NCI-H1092 (cell line): ENCODE measurements at places on chromosomes 6 and 20.

GRCh38 chr6:154427446-154427845 is 70.8 kb upstream of the IPCEF1 start:
- no peak for DNase-seq

DNA sequence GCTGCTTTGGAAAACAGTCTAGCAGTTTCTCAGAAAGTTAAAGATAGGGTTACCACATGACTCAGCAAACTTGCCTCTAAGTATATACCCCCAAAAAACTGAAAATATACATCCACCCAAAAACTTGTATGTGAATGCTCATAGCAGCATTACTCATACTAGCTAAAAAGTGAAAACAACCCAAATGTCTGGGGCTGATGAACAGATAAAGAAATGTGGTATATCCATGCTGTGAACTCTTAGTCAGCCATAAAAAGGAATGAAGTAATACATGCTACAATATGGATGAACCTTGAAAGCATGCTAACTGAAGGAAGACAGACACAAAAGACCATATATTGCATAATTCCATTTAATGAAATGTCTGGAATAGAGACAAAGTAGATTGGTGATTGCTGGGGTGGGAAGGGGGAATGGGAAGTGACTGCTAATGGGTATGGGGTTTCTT is 79.9 kb upstream of the GLP1R start:
- no peak for DNase-seq

DNA sequence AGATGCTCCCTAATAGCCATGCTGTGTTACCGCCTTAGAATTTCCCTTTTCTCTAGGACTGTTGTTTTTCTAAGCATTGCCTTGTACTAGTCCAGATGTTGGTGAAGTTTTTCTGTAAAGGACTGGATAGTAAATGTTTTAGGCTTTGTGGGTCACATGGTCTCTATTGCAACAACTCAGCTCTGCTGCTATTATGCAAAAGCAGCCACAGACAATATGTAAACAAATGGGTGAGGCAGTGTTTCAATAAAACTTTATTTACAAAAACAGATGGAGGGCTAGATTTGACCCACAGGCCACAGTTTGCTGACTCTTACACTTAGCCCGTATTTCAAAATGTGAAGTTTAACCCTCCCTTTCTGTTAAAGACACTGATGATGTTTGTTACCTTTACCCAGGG is 207.6 kb upstream of the MYLIP start:
- DNase-seq, result no peak

DNA sequence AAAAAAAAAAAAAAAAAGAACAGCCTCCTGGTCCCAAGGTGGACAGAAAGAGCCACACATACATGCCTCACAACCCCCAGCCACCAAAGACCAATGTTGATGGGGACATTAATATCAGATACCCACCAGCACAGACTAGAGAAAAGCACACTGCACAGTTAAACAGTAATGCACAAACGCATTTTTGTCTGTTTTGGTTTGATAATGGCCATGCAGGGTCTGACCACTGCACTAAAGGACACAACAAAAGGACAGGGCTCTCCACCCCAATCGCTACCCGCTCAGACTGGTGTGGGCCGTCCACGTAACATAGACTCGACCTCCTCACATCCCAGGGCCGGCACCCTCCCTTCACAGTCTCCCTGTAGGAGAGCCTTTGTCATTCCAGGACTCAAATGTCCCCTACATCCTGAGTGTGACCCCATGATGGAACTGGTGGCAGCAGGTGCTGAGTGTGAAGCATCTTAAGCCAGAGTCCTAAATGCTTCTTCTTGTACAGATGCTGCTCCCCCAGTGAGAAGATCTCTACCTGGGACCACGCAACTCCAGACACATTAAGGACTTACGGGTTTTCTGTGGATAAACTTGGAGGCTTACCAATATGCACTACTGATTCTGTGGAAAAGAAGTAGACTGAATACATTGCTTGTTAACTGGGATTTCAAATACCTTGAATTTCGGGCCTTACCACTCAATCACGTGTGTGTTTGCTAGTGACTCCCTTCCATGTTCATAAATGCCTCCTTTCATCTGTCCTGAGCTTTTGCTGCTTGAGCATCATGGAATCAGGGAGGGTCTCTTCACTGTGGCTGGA is 28.0 kb downstream of the RRBP1 start:
- DNase-seq, result no peak

DNA sequence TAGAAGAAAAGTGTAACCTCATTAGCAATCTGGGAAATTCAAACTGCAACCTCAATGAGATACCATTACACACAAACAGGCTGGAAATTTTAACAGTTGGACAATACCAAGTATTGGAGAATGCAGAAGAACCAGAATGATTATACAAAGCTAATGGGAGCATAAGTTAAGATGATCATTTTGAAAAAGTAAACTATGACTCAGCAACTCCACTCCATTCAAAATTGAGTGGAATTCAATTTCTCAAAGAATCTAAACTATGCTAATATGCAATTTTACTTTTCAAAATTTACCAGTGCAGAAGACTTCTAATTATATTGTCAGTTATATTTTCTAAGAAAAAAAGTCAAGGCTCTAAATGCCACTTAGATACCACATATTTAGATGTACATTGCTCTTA is 17.2 kb downstream of the GPLD1 start:
- no peak for DNase-seq

- no peak for DNase-seq
These were observed 124.5 kb downstream of the THEMIS start for GRCh38 chr6:127776320-127776719.

GRCh38 chr20:18405826-18406225 is 61.0 kb downstream of the DZANK1 start:
- DNase-seq, result no peak

DNA sequence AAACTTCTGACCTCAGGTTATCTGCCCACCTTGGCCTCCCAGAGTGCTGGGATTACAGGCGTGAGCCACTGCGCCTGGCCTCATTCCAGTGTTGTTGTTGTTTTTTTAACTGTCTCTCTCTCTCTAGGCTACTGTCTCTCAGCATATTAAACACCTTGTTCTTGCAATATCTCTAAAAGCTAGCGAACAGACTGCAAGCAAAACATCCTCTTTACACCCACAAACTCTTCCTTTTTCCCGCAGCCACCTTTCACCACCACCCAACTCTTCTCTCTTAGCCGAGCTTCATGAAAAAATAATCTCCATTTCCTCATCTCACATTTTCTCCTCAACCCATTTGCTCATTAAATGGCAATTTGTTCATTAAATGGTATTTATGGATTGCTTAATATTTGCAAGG is 45.5 kb downstream of the SGK1 start:
- no peak for DNase-seq

GRCh38 chr20:41287327-41287726 is 30.2 kb downstream of the ZHX3 start:
- DNase-seq, result no peak

DNA sequence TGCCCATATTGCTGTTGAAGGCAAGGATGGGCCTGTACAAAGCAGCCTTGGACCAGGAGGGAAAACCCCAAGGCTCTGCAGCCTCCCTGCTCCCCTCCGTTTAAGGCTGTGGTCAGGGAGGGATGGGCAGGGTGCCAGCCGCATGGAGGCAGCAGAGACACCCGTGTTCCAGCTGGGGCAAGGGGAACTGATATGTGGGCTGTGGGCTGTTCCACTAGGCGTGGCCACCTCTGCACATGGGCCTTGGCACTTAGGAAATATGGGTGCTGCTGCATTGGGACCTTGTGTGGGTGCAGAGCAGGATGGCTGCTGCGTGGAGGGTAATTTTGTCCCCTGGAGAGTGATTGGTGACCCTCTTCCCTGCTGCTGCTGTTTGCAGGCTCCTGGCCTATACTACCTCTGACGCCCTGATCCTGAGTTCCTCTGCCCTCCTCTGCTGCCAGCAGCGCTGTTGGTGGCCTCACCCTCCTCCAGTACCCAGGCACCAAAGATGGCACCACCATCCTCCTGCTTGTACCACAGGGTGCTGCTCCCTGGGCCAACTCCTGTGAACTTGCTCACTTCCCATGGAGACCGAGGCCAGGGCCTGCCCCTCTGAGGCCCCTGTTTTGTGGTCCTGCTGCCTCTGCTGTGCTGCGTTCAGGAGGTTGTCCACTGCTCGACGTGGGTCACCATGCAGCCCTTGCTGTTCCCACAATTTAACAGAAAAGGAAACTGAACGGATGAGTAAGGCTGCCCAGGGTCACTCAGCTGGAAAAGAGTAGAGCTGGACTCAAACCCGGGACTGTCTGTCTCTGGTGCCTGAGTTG is 35.3 kb downstream of the PANK2 start:
- DNase-seq, result no peak

DNA sequence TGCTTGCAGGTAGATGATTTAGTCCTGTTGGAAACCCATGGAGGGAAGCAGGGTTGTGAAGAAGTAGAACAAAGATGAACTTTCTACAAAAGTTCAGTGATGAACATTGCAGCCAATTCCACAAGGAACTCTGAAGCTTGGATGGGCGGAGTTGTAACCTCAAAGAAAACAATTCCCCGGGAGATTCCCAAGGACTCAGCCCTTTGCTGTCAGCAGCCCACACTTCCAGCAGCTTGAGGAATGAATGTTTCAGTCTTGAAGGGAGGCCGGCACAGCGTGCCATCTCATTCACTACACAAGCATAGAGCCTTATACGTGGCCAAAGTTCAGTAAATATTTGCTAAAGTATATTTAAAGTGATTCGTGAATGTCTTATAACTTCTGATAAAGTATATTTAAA is 269.4 kb downstream of the NKAIN2 start:
- DNase-seq, result no peak

DNA sequence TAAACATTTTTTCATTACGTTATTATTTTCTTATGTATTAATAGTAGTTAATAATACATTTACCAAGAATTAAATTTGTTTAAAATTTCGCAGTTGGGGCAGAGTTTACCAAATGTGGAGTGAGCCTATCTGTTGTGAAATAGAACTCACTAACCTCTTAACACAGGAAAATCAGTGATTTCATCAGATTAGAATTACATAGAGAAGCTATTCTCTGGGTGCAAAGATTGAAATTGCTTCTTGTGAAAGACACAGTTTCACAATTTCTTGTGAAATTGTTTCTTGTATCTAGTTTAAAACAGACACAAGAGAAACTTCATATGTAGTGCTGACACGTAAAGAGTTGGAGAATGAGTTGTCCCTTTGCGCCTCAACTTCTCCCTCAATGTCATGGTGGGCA is 69.4 kb upstream of the PRL start:
- DNase-seq, result no peak

- DNase-seq, result no peak
These were observed 31.1 kb upstream of the STX16 start for GRCh38 chr20:58619864-58620431.

GRCh38 chr6:134449004-134449403 is 131.1 kb upstream of the SGK1 start:
- DNase-seq, result no peak

- no peak for DNase-seq
These were observed 25.0 kb upstream of the EMILIN3 start for GRCh38 chr20:41391587-41392001.

DNA sequence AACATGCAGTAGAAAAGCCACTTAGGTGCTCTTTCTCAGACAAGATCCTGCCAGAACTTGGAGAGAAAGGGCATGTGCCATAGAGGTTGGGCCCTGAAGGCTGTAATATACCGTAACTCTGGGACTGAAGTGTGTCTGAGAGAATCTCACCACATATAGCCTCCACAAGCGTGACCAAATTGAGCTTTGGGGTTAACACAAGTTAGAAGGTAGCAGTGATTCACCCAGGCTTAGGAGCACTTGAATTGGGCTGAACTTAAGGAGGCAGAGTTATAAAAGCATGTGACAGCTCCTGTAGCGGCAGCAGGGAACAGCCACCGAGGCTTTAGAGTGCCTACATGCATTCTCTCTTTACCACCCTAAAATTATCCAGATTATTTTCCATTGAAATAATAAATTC is 361.6 kb downstream of the PHF3 start:
- no peak for DNase-seq

DNA sequence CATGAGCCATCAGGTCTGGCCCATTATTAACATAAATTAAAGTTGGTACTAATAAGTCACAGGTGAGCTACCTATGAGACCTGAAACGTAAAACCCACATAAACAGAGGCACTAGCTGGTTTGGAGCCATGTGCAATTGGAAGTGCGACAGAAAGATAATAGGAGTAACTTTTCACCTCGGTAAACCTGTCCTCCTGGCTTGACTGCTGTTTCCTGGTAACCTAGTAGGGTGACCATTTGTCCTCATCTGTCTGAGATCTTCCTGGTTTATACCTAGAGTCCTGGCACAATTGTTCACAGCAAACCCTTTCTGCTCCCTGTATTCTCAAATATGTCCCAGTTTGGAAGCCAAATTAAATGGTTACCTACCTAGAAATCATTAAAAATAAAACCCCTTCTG is 7.4 kb downstream of the TBC1D20 start:
- no peak for DNase-seq

- no peak for DNase-seq
These were observed 87.7 kb downstream of the RNF182 start for GRCh38 chr6:14012313-14013030.

GRCh38 chr6:44256775-44257024 is 628 bp downstream of the SLC35B2 start:
- no peak for DNase-seq

DNA sequence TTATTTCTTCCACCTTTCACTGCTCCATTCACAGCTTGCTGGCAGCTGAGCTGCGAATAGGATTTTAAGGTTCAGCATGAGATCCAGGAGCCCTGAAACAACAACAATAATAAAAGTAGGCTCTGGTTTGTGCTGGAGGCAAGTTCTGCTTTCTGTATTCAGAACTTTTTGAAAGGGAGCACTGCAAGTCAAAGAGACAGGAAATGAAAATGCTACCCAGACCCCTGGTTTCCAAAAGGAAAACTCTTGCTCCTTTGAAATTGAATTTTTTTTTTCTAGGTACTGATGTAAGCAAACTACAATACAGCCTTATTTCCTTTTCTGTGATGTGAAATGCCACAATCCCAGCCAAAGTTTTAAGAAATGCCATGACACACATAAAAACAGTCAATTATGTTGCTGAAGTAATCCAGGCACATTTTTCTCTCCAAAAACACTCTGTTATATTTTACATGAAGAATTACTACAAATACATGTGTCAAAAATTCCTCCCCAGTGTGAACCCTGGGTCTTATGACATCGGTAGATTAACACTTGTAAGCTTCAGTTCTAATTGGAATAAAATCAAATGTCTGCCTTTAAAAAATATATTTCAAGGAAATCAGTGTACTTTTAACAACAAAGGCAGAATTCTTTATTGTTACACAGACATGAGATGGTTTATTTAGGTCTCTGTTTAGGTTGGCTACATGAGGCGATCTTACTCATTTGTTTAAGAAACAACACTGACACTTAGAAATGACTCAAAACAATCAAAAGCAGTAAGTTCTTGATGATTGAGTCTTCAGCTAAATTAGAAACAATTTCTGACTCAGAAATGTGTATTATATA is 656.7 kb downstream of the EPHA7 start:
- no peak for DNase-seq

DNA sequence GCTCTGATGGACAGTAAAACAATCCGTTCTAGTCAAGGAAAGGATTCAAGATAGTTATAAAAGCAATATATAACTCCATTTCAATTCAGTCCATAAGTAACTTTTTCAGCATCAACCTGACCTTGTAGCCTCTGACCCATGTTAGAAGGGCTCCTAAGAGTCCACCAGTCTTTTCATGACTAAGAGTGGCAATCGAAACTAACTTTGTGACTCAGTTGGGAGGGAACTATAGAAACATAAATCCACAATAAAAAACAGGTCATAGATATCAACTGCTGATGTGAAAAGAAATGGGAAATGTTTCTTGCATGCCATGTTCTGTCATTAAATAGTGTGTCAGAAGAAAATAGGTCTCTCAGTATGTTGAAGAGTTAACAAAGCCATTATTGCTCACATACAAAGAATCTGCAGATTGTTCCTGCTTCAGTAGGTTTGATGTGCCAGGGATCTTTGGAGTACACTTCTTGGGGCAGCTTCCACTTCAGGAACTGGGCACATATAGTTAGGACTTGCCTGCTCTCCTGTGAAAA is 16.2 kb upstream of the RBL1 start:
- no peak for DNase-seq
